ENCODE measurements at places on chromosomes 11 and 22.

DNA sequence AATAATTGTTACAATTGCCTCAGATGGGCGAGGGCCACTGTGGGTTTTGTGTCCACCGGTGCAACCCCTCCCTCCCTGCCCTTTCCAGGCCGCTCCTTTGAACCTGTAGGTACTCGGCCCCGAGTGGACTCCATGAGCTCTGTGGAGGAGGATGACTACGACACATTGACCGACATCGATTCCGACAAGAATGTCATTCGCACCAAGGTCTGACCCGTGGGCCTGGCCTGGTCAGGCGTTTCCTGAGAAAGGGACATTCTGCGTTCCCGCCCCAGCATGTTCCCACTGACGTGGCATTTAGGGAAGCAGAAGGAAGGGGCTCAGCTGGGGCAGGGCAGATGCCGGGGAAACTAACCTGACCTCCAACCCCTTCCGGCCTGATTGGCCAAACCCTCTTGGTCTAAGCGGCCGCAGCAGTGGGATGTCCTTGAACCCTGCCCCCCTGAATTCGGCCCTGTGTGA, 10.1 kb downstream of the SIDT2 start:
- peak; percentile 66 for DNase-seq

DNA sequence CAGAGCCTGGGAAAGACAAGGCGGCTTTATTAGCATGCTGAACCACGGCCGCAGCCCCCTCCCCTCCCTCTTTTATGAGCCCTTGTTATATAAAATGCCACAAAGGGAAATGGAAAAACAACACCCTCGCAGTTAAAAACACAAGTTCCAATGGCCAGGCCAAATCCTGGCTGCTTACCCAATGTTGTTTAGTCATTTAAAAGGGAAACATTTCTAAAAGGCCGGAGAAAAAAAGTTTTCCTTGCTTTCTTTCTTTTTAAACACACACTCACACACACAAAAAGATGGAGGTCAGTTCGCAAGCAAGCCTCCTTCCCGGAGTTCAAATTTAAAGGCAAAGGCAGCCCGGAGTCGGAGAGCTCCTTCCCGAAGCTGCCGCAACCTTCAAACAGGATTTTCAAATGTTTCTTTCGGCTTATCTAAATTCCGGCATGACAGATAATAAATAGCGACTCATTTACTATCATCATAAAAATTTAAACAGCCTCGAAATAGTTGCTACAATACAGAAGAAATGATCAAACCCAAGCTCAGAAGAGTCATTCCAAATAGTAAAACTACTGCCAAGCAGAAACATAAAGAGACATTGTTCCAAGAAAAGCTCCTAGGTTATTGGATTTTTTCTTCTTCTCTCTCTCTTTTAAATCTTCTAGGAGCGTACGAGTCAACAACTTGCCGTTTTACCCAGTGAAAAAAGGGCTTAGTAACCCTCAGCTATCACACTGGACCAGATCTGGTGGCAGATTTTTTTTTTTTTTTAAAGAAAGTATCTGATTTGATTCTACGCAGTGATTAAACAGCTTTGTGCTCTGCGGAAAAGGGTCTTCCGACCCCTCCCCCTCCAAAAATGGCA, 3.5 kb downstream of the PHF21B start:
- DNase-seq: no peak

GRCh38 chr22:20118300-20119020, 1.4 kb upstream of the TRMT2A start:
- no peak for DNase-seq

DNA sequence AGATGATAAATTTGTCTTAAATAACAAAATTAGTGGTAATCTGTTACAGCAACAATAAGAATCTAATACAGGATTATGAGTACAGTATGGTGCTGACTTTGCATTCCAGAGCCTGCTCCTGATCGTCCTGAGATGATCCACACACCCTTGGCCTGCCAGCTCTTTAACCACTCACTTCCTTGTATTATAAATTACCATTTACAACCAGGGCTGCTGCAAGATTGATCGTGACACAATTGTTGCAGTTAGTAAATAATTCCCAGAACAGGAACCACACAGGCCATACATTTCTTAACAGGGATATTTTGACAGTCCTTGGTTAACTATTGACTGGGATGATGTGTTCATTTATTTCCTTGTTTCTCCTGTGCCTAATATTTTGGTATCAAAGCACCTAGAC, 3.8 kb upstream of the CBLIF start:
- no peak for DNase-seq

DNA sequence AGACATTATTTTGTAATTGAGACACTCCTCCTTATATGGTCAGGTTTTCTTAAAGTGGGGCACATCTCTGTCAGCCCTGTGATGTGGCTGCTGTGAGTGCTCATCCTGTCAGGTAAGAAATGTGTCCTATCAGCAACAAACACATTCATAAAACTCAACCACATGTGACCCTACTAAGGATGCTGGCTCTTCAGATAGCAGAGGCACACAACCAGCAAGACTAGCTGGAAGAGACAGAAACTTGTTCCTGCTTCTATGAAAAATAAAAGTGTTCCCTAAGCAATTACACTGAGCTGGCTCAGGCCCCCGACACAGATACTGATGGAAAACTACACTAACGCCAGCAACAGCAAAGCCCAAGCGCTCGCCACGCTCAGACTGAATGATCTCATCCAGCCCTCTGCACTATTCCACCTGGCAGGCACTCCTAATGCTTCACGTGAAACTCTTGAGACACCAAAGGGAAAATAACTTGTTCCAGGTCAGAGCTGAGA, 49.8 kb upstream of the CYP2D6 start:
- DNase-seq: no peak

All from upper lobe of left lung (tissue), 6 donors.